ENCODE measurements at places on chromosomes 7 and 10.

DNA sequence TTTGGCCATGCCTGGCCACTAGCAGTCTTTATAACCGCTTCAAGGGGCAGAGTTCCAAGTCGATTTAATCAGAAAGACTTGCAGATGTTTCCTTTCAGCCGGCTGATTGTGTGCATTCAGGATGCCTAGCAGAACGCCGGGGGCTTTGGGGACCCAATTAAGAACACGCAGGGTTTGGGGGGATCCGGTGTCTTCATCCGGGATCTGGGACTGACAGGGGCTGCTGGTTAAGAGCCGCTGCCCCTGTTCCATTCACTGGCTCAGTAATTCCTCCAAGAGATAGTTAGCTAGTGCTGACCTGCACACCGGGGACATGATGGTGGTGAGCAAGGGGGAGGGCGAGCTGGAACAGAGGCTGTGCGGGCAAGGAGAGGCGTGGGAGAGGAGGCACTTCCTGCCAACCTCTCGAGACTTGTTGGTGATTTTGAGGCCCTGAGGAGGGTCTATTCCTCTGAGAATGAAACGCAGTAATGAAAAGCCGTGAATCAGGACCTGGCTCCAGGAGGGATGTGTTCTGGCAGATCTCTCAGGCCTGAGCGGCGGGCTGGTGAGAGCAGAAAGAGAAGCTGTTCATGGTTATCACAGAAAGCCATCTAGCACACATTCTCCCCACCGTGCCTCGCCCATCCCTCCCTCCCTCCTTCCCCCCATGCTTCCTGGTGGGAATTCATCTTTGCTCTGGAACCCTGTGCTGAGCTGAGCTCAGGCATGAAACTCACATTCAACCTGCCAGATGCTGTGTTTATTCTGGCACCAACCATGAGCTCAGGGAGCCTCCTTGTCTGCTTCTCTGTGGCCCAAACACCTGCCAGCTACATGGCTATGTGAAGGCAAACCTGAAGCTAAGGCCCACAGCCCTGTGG, 152.0 kb downstream of the CCDC3 start:
- DNase-seq: no peak

DNA sequence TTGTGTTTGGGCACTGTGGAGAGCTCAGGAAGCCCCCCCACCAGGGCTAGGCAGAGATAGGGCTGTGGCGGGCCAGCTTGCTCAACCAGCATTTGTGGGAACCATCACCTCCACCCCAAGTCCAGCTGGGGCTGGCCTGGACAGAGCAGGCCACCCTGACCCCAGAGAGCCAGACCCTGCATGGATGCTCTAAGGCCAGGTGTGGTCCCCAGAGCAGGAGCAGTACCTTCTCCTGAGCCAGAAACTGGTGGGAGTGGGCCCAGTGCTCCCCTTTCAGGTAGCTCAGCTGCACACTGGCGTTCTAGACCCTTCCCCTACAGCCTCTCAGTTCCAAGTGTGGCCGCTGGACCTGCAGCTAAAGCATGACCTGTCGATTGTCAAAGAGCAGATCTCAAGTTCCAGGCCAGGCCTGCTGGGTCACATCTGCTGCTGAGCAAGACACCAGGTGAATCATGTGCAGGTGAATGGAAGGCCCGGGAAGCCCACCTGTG, 57.2 kb downstream of the RASGEF1A start:
- DNase-seq: no peak

GRCh38 chr10:132988988-132989387, 46.6 kb upstream of the CFAP46 start:
- DNase-seq: no peak

DNA sequence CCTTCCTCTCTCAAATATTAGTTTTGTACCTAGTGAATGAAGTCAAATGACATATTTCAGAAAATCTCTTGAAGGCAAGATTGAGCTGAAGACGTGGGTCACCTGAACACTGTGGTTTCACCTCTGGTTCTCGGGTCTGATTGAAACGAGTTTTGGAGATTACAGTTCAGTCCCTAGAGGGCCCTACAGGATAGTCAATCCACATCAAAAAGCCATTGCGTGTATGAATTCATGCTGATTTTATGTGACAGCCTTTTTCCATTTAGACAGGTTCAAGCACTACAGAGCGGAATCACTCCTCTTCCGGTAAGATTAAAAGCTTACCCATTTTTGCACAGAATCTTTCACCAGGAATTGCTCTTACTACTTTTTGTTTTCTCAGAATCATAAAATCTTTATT, 62.2 kb downstream of the VIM start:
- no peak for DNase-seq

- no peak for DNase-seq
Observed at GRCh38 chr10:103676851-103677417, 178.4 kb downstream of the SH3PXD2A start.

DNA sequence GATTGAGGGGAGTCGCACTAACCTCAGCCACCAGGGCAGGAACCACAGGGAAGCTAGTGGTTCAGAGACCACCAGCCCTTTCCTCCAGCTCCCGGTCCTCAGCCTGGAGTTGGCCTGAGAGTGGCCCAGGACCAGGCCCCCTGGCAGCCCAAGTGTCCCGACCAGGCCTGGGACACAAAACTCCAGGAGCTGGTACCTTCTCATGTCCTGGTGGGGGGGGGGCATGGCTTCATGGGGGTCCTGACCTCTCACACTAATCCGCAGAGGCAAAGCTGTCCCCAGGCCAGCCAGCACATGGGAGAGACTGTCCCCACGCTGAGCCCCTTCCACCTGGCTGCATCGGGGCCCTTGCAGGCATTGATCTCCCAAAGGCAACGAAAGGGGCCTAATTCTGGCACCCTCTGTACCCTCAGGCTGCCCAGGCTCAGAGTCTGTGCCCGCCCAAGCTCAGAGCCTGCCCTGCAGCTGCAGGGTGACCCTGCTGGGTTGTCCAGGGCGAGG, 28.2 kb downstream of the GPRIN2 start:
- no peak for DNase-seq

DNA sequence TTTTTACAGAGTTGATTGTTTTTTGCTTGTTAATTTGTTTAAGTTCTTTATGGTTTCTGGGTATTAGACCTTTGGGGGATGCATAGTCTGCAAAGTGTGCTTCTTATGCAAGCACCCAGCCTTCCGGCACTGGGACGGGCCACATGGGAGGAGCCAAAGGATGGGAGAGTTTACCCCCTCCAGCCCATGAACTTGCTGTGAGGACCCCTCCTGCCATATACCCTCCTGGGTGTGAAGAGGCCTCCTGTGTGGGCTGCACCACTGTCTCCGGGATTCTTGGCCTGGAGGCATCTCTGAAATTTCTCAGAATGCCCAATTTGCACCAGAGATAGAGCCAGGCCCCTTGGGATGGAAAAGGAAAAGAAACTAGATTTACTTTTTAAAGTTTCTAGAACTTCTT, 150.7 kb downstream of the MGMT start:
- no peak for DNase-seq

- no peak for DNase-seq
Observed at GRCh38 chr10:24453973-24454372, 245.0 kb downstream of the KIAA1217 start.

DNA sequence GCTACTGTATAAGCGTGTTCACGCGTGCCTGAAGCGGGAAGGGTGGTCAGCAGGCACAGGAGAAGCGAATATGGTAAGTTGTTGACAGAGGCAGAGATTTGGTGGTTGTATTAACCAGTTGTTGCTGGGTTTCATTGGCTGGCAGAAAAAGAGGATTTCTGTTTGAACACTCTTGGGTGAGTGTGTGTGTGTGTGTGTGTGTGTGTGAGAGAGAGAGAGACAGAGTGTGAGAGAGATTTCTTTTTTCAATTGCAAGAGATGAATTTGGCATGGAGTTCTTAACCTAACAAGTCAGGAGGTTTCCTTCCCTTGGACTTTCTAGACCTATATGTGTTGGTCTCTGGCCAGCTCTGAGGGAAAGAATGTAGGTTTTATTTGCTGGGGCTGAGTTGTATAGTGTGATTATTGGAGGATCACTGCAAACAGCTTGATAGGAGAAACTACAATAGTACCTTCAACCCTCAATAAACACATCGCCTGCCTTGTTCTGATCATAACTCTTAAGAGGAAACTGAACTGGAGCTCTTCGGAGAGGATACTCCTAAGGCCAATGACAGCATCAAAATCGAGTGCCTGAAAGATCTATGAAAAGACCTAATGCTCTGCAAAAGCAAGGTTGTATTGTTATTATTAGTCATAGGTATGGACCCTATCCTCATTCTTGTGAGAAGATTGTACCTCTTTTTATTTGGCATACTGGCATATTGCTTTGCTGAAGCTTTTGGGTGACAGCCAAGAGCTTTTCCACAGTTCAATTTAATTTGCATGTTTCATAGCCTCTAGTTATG, 1.2 kb downstream of the MCU start:
- no peak for DNase-seq

DNA sequence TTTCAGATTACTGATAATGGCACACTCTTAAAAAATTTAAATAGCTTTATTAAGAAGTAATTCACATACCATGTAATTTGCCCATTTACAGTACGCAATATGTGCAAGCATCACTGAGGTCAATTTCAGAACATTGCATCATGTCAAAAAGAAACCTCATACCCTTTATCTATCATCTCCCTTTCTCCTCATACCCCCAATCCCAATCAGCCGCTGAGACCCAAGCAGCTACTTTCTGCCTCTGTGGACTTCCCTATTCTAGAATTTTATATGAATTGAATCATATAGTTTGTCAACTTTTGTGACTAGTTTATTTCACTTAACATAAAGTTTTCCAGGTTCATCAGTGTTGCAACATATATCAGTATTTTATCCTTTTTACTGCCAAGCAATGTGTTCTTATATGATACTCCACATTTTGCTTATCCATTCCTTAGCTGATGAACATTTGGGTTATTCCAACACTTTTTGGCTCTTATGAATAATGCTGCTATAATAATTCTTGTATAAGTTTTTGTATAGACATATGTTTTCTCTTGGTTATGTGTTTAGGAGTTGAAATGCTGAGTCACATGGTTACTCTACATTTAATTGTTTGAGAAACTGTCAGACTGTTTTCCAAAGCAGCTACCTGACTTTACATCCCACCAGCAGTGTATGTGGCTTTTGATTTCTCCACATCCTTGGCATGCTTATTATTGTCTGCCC, 26.9 kb upstream of the TPK1 start:
- DNase-seq: no peak

DNA sequence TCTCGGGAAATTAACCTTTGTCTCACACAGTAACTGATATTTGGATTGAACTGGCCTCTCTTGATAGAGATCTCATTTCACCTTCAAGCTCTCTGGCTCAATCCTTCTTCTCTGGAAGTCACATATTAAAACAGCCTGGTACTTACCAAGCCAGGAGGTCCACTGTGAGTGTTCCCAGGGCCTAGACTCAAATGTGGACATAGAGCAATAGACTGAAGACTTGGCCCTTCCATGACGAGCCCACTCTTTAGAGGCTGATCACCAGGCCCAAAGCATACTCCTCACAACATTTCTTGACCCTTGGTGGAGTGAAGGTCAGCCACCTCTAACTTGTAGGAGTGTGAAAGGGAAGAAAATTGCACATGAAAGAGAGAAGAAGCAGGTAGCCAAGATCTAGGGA, 38.5 kb downstream of the COL1A2 start:
- no peak for DNase-seq

GRCh38 chr7:26513948-26514347, 222.3 kb downstream of the SNX10 start:
- no peak for DNase-seq

DNA sequence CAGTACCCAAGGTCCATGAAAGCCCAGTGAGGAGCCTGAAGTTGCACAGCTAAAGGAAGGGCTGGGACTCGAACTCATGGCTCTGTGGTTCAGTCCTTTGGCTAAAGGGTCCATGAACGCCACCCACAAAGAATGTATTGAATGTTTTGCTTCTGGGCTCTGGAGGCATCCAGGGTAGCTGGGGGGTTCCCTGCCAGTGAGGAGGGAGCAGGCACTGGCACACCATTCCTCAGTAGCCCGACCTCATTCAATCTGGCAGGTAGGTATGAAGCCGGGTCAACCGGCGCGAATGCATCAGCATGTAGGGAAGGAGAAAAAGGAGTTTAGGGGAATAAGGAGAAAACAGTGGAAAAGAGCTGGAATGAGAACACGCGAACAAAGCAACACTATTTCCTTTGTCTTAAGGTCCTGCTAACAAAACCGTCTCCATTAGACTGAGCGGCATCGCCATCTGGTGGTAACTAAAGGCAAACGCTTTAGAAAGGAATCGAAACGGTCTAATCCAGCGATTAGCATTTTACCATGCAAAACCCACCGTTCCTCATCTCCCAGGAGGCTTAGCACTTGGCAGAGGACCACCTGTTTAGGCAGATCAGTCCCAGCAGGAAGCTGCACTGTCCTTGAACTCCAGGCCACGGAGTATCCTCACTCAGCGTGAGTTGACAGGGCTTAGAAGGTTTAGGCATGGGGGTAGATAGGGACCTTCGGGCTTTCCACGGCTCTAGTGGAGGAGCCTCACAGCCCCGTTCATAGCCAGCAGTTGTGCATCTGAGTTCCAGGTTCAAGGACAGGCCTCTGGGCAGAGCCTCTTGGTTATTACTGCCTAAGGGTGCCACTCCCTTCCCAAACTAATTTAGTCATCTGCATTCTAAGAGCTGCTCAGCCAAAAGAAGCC, 122.8 kb downstream of the UBE2H start:
- DNase-seq: no peak

- DNase-seq: no peak
Observed at GRCh38 chr7:112765105-112765504, 25.1 kb downstream of the TMEM168 start.

- DNase-seq: no peak
Observed at GRCh38 chr7:147535701-147536111, 1054.9 kb upstream of the C7orf33 start.

DNA sequence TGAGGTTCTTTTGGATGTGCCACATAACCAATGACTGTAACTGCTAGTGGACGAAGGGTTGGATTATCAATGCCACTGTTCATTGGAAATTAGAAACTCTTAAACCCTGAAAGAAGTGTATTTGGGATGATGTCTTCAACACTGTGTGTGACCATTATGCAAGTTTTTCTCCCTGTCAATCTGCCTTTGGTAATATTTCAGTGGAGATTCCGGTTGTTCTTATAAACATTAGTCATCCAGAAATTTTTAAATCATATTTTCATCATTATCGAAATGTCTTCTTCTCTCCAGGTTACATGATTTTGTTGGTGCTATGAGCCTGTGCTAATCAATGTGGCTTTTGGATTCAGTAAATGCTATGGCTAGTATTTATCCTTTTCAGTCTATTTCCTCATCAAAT, 61.7 kb upstream of the KLF6 start:
- DNase-seq: no peak

DNA sequence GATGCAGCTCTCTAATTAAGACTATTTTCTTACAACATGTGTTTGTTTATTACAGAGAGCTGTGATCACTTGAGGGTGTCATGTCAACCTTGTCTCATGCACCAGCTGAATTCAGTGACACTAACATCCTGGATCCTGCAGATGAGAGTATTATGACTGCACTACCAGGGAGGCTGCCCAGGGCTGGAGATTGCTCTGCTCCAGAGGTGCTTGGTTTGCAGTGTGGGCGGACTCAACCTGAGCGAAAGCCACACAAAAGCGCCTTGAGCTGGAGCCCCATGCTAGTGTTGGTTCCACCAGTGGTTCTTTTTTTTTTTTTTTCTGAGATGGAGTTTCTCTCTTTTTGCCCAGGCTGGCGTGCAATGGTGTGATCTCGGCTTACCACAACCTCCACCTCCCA, 33.8 kb upstream of the ATXN7L1 start:
- DNase-seq: no peak

- no peak for DNase-seq
Observed at GRCh38 chr10:17783751-17784150, 25.4 kb upstream of the MRC1 start.
